Posterior vena cava (tissue), 2 donors: ENCODE measurements at places on chromosomes 12 and 14. TPM values are rescaled to one million over a fixed set of nuclear protein-coding genes. Genes with fewer than 3 reads are reported as not detected.
A peak's percentile ranks its signal among the peaks of the same experiment; 100 is the strongest.

GRCh38 chr14:32986791-32987540 is 48.3 kb downstream of the NPAS3 start:
- DNase-seq, result no peak

DNA sequence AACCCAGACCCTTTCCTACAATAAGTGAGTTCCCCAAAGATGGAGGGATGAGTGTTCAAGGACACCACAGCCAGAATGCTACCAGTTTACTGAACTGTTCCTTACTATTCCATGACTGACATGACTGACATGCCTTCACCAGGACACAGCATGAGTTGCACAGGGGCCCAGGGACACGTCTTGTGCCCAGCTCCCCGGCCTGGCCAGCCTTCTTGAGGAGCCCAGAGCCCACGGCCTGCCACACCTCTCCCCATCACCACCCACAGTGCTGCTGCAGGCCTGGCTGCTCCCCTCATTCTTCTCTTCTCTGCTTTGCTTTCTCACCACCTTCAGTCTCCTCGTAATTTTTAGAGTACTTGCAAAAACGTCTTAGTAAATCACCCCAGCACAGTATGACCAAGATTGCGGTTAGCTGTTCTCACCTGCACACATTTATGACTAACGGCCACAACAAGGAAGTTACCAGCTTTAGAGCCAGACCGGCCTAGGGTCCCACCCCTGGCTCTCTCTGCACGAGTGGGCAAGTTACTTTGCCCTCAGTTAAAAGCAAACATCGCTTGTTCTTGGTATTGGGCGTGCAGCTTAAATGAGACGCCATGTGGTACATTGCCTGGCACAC is 18.5 kb downstream of the PPP2R5E start:
- no peak for DNase-seq

DNA sequence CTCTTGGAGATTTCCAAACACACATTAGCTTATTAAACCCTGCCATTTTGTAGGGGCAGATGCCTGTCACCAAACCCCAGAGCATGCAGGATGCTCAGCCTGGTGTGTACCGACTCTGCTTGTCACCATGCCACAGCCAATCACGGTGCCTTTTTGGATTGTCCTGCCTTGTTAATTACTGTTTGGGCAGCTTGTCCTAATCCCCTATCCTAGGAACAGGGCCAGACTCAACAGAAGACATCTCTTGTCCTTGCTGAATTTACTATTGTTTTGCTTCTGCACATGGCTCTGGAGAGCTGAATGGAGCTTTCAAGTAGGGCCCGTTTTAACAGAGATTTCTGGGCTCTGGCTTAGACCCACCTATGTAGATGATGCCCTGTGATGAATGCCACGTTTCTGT is 388.5 kb downstream of the AACS start:
- no peak for DNase-seq

DNA sequence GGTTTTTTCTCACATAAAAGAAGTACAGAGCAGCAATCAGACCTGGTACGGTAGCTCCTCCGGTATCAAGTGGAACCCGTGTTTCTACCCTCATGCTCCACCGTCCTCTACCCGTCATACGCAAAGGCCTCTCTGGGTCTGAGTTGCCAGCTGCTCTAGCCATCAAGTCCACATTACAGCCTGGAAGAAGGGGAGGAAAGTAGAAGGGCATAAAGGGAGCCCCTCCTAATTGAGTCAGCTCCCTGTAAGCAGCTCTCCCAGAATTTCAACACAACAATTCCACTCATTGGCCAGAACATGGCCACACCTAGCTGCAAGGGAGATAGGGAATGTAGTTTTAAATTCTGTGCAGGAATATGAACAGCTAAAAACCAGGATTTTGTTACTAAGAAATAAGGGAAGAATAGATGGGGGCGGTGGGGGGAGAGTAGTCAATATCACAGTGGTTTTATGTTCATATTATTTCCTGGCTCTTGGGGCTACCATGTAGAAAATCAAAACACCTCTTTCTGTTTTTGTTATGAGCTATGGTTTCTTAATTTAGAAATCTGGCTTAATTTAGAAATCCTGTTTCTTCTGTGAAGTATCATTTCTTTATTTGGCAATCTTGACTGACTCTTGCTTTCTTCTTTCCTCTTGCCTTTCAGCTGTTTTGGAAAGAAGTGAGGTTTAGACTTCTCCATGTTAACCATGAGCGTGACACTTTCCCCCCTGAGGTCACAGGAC is 103.9 kb downstream of the AKAP6 start:
- DNase-seq, result no peak

DNA sequence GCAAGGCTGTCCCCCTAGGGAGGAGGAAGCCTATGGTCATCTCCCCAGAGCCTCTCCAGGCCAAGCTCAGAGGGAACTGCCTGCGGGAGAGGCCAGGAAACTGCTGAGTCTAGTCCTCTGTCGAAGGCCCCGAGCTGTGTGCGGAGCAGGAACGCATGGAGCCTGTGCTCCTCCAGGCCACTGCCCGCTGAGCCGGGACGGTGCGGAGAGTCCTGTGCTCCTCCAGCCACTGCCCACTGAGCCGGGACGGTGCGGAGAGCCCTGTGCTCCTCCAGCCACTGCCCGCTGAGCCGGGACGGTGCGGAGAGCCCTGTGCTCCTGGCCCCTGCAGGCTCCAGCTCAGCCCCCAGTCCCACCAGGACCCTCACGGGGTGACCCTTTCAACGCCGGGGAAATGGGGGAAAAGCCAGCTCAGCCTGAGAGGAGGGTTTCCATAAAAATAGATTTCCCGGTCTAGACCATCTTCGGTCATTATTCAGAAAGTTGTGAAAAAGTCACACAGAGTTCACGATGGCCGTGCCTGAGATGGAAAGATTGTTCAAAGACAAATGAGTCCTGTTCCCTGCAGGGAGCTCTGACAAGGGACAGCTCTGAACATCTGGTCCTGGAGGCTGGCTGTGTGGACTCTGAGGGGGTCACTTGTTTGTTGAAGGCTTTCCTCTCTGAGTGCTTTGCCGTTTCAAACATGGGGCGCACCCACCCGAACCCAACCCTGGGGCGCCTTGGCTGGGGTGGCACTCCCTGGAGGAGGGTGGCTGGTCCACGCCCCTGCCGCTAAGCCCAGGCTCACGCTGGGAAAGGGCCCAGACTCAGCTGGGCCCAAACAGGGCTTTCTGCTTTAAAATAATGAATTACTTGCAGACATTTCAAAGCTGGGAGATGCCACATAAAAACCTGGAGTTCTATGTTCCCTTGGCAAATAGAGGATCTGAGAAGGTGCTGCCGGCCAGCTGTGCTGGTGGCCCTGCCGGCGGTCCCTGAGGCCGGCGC is 85.5 kb downstream of the ADGRD1 start:
- DNase-seq, result peak; percentile 77

The NRXN3 gene
- 11.8 TPM for total RNA-seq

The KRT79 gene
- total RNA-seq, result not detected

The MYF5 gene
- total RNA-seq, result not detected
